Stimulated activated CD4-positive, alpha-beta T cell treated with anti-CD3 and anti-CD28 coated beads, TNF-alpha, amount 100 ng/mL, for 1 hour (primary cell): ENCODE measurements at places on chromosomes 1 and 21.

DNA sequence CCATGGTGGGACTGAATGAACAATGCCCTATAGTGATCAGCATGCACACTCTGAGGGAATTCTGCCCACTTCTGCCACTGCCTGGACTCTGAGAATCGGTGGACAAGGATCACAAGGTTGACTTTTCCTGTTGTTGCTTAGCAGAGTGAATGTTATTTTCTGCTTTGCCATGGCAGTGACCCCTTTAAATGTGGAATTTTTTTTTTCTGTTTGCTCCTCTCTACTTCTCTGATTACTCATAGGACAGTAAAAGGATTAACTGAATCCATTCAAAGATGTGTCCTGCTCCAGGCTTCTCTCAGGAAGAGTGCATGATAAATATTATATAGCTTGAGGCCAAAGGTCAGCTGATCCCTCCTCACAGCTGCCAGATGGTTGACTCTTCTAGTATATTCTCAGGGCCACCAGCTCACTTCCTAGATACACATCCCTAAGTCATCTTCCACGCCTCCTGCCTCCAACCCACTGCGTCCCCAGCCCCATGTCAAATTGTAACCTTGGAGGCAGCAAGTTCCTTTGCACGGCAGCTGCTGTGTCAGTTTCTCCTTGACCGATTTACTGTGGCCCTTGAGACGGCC is 74.0 kb upstream of the RALGPS2 start:
- DNase-seq: no peak

DNA sequence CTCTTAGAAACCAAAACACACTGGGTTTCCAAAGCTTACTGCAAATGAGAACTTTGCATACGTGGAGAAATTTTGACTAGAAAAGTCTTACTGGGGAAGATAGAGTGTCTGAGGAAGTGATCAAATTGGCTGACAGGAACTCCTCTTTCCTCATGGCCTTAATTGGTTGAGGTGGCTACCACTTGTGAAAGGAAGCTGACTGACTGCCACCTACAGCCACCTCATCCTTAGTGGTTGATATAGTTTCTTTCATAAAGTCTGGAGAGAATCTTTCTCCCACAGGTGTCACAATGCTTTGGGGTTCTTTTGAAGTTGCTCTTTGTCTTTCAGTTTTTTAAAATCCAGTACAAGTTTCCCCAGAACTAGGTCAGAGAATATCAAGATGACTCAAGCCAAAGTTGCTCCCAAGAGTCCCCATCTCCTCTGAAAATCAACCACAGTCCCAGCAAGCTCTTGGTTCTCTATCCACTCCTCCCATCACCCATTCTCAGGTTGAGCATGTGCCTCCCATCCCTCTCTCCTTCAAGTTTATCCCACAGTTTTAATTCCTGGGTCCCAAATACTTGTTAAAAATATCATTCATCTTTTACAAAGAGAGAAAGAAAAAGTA is 43.3 kb downstream of the GPR88 start:
- no peak for DNase-seq

GRCh38 chr1:53218201-53218600 is 2.2 kb downstream of the CZIB start:
- no peak for DNase-seq

GRCh38 chr1:74343216-74343615 is 108.0 kb downstream of the TNNI3K start:
- no peak for DNase-seq

DNA sequence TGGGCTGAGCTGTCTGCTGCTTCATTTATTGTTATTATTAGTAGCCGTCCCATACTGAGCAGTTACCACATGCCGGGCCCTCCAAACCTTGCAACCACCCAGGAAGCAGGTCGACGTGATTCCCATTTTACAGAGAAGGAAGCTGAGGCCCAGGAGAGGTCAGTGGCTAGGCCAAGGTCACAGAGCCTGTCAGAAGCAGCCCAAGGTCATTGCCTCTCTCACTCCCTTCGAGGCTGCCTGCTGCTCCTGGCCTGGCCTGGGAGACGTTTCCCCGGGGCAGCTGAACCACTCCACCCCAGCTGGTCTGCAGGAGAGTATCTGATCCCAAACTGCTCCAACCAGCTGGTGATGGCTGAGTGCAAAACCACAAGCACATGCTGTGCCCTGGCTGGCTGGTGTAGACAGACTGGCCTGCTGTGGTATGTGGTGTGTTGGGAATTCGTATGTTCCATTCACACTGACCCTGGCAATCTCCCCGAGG is 6.5 kb downstream of the PADI4 start:
- no peak for DNase-seq

- DNase-seq: no peak
Measured at GRCh38 chr1:11559591-11559970, 80.6 kb downstream of the DISP3 start.
